ENCODE measurements at places on chromosomes 11 and 22. TPM values are rescaled to one million over a fixed set of nuclear protein-coding genes. Genes with fewer than 3 reads are reported as not detected.

The SLC22A8 gene
- not detected for total RNA-seq

The OR8D1 gene
- not detected for total RNA-seq

The DDX10 gene
- 20.0 TPM for total RNA-seq

The P2RY2 gene
- 1.4 TPM for total RNA-seq

The TRIM29 gene
- total RNA-seq: not detected

The SORL1 gene
- 1.9 TPM for total RNA-seq

The SART1 gene
- total RNA-seq: 34.8 TPM

The OR5M10 gene
- not detected for total RNA-seq

The C22orf42 gene
- not detected for total RNA-seq

The SLC17A6 gene
- not detected for total RNA-seq

The SEPTIN3 gene
- not detected for total RNA-seq

The RFPL2 gene
- not detected for total RNA-seq

The CCDC188 gene
- 17.3 TPM for total RNA-seq

The HOATZ gene
- total RNA-seq: not detected

The KRTAP5-2 gene
- total RNA-seq: not detected

DNA sequence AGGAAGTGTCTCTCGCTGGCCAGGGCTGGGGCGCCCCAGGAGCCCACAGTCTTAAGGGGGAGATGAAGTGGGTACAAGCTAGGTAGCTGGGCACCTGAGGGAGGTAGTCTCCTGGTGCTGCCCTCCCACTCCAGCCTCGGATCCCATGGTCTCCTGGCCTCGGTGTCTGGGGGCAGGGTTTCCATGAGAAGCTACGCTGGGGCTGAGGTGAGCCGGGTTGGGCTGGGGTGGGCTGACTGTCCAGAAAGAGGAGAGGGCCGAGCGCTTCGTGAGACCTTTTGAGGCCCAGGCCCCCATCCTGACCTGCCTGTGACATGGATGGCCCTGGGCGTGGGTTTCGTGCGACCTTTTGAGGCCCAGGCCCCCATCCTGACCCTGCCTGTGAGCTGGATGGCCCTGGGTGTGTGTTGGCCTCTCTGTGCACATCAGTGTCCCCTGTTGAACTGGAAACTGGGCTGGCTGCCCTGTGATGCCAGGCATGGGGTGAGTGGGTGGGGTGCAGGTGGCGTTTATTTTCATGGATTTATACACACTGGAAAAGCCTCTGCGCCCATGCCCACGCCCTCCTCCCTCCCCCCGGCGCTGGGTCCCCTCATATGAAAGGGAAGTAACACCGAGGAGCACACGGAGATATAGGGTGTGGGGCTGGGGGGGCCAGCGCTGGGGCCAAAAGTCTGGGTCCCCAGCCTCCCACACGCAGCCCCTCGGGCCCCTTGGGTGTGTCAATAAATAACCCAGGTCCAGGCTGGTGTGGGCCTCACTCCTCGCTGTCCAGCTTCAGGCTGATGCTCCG, 8.6 kb downstream of the AIP start:
- no peak for DNase-seq

DNA sequence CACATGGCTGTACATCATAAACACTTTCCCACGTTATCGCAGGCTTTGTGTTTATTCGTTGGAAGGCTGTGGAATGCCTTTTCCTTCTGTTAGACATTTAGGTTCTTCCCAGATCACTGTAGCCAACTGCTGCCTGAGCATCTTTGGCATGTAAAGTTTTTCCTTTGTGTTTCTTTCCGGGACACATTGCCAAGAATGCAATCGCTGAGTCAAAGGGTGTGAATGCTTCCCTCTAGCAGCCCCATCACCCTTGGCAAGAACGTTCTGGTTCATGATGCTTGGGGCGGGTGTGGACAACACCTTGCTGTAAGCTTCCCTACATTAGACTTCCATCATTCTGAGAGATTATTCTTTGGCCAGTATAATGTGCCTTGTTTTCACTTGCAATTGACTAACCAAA, 136.2 kb downstream of the OSBP2 start:
- peak; percentile 92 for DNase-seq

- no peak for DNase-seq
Observed at GRCh38 chr11:111379602-111380136, 594 bp upstream of the POU2AF1 start.

- DNase-seq: no peak
Observed at GRCh38 chr11:107769189-107769588, 57.3 kb upstream of the SLN start.

- DNase-seq: no peak
Observed at GRCh38 chr11:126700768-126701519, 299.6 kb downstream of the KIRREL3 start.

GRCh38 chr22:23910496-23911190, 16.5 kb downstream of the MIF start:
- no peak for DNase-seq

DNA sequence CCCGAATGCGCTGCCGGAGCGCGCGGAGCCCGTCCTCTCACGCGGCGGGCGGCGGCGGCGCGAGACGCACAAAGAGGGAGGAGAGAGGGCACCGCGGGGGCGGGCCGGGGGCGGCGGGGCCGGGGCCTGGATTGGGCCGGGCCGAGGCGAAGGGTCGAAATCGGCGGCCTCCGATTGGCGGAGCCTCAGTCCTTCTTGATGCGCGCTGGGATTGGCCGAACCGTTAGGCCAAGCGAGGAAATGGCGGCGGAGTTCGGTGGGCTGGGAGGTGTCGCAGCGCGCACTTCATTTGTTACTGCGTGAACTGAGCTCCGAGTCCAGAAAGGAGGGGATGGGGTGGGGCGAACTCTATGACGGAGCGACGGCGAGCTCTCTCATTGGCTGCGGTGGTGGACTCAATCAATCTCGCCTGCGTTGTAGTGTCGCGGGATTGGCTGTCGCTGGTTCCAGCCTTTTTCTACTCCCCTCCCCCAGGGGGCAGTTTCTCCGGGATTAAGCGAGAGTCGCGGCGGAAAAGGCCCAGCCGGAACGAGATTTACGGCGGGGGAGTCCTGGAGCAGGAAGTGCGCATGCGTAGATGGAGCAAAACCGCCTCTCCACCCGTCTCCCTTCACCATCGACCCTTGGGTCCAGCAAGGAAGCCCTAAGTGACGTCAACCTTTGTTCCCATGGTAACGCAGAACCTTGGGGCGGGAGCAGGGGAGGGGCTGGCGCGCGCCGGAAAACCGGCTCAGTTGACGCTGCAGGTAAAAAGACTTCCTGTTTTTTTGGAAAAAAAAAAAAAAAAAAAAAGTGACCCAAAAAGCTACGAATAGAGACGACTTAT, at the start of gene SF1:
Gene SF1 (minus strand): TSS at position 70 of the 826 bp plus-strand sequence. CDS start 150 bp downstream, outside the sequence.
- peak; percentile 99 for DNase-seq

- DNase-seq: no peak
Observed at GRCh38 chr22:38751066-38751421, 4.8 kb downstream of the SUN2 start.

- no peak for DNase-seq
Observed at GRCh38 chr11:92929653-92930052, 39.8 kb upstream of the MTNR1B start.

- no peak for DNase-seq
Observed at GRCh38 chr11:70145071-70145470, 58.0 kb upstream of the FADD start.

- no peak for DNase-seq
Observed at GRCh38 chr11:66228521-66228920, 39.9 kb upstream of the RAB1B start.

DNA sequence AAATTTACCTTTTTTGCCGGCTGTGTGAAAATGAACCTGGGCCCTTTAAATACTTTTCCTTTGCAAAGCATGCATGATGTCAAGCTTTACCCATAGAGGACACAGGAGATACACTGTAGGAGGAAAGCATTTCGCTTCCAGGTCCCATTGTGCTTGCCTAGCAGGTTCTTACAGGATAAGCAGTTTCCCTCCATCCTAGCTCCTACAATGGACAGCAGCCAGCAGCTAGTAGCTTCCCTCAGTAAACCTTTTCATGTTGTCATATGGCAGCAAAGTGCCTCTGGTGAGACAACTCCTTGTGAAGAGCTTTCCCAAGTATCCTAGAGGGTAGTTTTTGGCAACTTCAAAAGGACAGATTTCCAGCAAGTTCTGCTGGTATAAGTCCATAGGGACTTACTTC, 78.4 kb downstream of the RBFOX2 start:
- DNase-seq: no peak

GRCh38 chr11:4496557-4497248, 14.3 kb downstream of the OR52K1 start:
- no peak for DNase-seq

- no peak for DNase-seq
Observed at GRCh38 chr11:119167933-119168332, 592 bp upstream of the NLRX1 start.

GRCh38 chr11:111845276-111846028, 25.9 kb downstream of the ALG9 start:
- DNase-seq: no peak

- no peak for DNase-seq
Observed at GRCh38 chr11:64694821-64695365, 28.1 kb downstream of the NRXN2 start.

DNA sequence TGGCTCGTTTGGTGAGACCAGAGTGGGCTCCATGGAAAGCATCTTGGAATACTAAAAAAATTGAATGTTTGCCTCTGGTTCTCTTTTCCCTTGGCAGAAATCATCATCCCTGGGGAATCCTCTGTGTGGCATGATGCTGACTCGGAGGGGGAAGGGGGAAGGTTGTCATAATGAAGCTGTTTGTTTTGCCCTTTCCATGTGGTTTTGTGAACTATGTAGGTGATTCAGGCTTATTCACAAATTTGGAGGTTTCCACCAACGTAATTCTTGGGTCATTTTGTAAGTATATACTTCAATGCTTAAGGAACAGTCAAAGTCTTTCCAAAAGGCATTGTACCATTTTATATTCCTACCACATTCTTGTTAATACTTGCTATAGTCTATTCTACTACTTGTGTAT, 754.0 kb upstream of the FAT3 start:
- no peak for DNase-seq

GRCh38 chr11:131737357-131737756, 366.9 kb downstream of the NTM start:
- DNase-seq: no peak

DNA sequence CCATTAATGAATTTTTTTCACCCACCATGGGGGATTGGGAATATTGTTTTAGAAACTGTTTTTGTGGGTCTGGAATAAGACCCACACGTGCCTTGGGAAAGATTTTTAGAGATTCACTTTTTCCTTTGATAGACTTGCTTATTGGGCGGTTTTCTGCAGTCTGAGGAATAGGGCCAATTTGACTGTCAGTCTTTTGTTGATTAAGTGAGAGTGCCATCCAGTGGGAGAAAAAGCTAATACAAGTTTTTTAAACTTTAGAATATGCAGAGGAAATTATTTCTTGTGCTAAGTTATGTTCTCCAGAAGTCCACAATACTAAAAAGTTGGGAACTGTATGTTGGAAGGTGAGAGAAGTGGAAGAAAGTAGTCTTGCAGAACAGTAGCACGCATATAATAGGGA, 56.1 kb downstream of the PRMT3 start:
- peak; percentile 3 for DNase-seq

DNA sequence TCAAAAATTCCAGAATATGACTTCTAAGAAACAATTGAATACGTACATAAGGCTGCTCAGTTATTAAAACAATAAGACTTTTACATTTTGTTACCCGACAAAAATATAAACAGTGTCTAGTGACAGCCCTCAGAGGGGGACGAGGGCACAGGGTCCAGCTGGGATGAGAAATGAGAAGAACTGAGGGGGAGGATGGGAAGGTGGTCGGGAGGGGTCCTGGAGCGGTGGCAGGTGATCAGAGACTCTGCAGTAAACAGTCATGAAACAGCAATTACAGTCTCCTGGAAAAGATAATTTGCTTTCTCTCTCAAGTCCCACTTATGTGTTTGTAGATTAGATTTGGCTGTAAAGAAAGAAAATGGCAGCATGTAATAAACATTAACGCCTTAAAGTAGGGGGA, 56.0 kb downstream of the PACSIN2 start:
- DNase-seq: no peak

- DNase-seq: no peak
Observed at GRCh38 chr11:68750195-68751003, 921 bp downstream of the TESMIN start.

GRCh38 chr11:80155412-80156017, 714.7 kb upstream of the TENM4 start:
- DNase-seq: no peak

GRCh38 chr11:68181719-68182451, 31.2 kb downstream of the KMT5B start:
- no peak for DNase-seq

- peak; percentile 98 for DNase-seq
Observed at GRCh38 chr11:96199563-96200025, 143.4 kb downstream of the MAML2 start.

DNA sequence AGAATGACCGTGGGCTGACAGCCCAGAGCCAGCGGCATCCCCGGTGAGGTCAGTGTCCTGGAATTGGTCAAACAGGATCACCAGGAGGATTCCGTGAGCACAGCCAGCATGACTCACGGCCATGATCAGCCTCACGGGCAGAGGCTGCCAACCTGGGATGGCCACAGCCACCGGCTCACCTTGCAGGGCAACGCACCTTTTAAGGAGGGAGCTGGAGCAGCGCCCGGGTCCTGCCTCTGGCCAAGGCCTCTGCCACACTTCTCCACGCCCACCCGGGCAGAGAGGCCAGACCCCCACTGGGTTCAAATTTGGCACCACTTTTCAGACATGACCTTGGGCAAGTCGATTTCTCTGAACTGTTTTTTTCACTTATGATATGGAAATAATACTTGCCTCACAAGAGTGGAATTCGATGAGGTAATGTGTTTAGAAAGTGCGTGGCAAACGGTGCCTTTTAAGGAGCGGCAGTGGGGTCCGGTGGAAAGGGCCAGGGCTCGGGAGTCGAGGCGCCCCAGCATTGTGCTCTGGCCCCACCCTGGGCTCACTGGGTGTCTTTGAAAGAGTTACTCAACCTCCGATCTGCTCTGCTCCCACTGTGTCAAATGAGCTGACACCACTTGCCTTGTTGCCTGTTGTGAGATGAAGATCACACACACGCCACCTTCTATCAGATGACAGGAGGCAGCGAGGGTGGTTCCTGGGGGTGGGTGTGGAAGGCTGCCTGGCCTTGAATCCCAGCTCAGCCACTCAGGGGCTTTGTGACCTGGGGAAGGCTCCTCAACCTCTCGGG, 16.0 kb downstream of the TXN2 start:
- DNase-seq: peak; percentile 80

DNA sequence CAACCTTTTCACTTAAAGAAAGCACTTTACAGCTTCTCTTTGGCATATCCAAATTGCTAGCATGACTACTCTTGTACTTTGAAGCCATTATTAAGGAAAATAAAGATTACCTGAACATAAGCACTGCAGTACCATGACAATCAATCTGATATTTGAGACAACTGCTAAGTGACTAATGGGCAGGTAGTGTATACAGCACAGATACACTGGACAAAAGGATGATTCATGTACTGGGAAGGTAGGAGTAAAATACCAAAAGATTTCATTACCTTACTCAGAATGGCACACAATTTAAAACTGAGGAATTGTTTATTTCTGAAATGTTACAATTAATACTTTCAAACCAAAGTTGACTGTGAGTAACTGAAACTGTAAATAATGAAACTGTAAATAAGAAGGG, 1054.3 kb upstream of the TENM4 start:
- DNase-seq: no peak

GRCh38 chr11:14618060-14618459, 25.5 kb upstream of the PDE3B start:
- DNase-seq: no peak
